Left renal pelvis (tissue), 4 donors: ENCODE measurements at places on chromosomes 3 and 15.

GRCh38 chr3:138230525-138230924, 43.4 kb downstream of the ARMC8 start:
- no peak for DNase-seq

GRCh38 chr15:72671525-72671924, 14.5 kb downstream of the HIGD2B start:
- no peak for DNase-seq

DNA sequence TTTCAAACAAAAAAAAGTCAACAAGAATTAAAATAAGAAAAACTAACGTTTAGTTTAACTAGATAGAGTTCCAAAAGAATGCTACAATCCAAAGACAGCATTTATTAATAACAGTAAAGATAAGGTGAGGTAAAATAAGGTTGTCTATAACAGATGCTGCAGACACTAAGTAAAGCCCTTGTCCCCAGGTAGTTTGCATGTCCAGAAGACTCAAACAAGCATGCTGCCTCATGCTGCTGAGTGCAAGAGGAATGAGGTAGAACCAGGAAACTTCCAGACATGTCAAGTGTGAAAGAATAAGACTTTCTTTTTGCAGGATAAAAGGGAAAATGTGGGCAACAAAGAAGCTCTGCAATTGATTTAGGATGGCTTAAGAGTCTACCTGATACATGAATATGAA, 439.2 kb downstream of the PLOD2 start:
- DNase-seq = no peak

- DNase-seq = no peak
Observed at GRCh38 chr3:169218314-169218983, 445.1 kb downstream of the MECOM start.
